ENCODE measurements at places on chromosomes 7 and 10.
A peak's percentile ranks its signal among the peaks of the same experiment; 100 is the strongest.

- no peak for DNase-seq
Observed at GRCh38 chr7:78073609-78074382, 275.2 kb downstream of the PHTF2 start.

DNA sequence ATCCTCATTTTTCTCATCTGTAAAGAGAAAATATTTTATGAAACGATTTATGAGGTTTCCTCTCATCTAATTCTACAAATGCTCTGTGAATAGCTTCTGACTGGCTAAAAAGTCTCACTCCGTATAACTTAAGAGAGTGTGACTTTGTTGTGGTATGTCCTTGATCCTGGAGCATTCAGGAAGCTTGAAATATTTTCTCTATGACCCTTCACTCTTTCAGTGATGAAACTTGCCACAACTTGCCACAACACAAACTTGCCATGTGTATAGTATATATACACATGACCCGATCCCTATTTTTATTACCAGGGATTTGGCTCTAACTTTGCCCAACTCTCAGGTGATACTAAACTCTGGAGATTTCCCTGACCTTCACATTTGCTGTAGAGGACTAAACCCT is 74.1 kb downstream of the TES start:
- no peak for DNase-seq

DNA sequence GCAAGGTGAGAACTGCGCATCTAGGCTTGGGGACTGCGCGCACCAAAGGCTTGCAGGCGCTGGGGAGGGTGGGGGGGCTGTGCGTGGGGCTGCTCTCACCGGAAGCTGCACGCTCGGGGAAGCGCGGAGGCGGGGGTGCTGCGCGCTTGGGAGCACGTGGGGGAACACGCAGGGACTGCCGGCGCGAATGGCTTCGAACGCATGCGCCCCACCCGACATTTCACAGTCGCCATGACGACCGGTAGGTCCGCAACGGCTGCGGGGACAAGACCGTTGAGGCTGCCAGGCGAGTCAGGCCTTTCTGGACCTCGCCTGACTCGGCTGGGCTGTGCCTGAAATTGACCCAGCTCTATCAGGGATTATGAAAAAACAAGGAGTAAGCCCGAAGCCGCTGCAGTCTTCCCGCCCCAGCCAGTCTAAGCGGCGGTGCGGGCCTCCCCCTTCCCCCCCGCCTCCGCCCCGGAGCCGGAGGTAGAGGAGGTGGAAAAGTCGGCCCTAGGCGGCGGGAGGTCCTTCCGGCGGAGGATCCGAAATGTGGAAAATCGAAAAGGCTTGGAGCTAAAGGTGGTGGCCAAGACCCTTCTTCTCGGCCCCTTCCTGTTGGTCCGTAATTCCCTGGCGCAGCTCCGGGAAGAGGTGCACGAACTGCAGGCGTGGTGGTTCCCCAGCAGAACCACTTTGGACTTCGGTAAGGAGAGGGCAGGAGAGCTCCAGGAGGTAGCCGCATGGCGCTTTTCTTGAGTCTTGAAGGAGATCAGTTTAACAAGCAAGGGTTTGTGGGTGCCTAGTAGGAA is 34.9 kb upstream of the STEAP1 start:
- DNase-seq, result peak; percentile 17

DNA sequence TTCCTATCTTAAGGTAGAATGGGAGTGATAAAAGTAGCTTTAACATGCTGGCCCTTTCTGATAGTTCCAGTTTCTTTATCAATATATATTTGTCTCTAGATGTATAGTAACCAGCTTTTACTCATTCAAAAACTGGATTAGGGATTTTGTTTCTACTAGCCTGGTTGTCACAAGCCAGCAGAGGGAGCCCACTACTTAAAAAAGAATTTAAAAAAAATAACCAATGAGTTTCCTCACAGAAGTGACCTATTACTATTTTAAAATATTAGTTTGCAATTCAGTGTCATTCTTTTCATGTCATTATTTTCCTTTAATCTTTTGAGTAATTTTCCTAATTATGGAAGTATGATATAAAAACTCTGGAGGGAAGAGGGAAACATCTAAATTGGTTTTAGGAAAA is 142.1 kb downstream of the PHTF2 start:
- DNase-seq, result no peak

- no peak for DNase-seq
Observed at GRCh38 chr10:74061104-74061503, 63.2 kb downstream of the VCL start.

DNA sequence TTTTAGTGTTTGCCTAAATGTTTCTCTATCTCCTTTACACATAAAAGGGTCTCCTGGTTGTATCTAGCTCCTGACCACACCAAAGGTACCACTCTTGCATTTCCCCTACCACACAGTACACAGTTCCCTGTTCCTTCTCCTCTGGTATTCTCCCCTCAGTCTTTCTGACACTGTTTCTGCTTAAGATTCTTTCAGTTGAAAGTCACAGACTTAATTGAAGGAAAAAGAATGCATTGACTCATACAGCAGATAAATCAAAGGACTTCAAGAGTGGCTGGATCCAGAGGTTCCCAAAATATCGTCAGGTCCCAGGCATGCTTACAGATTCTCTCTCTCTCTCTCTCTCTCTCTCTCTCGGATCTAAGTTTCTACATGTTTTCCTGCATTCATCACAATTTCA is 185.6 kb upstream of the LRGUK start:
- no peak for DNase-seq

GRCh38 chr10:85761906-85762445 is 604.6 kb downstream of the GRID1 start:
- DNase-seq, result no peak

DNA sequence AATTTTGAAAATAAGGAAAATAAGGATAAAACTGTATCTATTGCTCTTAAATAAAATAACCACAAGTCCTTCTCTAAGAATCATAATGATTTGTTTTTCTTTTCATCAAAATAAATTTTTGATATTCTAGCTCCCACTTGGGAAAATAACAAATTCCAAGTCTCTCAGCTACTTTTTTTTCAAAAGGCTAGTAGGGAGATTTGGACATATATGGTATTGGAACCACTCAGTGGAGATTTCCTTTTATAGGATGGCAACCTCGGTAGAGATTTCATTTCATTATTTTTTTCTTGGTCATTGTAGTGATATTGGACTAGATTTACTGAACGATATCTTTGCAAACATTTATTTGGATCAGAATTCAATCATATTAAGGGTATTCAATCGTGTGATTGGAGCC is 69.5 kb upstream of the PRKG1 start:
- DNase-seq, result no peak

DNA sequence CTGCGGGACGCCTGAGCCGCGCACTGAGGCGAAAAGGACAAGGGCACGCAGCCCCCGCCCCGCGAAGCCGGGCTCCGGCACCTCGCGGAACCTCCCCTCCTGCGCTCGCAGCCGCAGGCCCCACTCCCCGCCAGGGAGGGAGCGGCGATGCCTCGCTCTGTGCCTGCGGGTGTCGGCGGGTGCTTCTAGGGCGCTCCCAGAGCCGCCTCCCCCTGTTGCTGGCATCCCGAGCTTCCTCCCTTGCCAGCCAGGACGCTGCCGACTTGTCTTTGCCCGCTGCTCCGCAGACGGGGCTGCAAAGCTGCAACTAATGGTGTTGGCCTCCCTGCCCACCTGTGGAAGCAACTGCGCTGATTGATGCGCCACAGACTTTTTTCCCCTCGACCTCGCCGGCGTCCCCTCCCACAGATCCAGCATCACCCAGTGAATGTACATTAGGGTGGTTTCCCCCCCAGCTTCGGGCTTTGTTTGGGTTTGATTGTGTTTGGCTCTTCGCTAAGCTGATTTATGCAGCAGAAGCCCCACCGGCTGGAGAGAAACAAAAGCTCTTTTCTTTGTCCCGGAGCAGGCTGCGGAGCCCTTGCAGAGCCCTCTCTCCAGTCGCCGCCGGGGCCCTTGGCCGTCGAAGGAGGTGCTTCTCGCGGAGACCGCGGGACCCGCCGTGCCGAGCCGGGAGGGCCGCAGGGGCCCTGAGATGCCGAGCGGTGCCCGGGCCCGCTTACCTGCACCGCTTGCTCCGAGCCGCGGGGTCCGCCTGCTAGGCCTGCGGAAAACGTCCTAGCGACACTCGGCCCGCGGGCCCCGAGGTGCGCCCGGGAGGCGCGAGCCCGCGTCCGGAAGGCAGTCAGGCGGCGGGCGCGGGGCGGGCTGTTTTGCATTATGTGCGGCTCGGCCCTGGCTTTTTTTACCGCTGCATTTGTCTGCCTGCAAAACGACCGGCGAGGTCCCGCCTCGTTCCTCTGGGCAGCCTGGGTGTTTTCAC is 519 bp downstream of the ITGB8 start:
- DNase-seq, result no peak

GRCh38 chr10:106573106-106573505 is 591.4 kb downstream of the SORCS1 start:
- DNase-seq, result no peak

- DNase-seq, result no peak
Observed at GRCh38 chr10:131569851-131570715, 258.6 kb upstream of the TCERG1L start.

- no peak for DNase-seq
Observed at GRCh38 chr7:23100697-23101096, 4.9 kb upstream of the KLHL7 start.

DNA sequence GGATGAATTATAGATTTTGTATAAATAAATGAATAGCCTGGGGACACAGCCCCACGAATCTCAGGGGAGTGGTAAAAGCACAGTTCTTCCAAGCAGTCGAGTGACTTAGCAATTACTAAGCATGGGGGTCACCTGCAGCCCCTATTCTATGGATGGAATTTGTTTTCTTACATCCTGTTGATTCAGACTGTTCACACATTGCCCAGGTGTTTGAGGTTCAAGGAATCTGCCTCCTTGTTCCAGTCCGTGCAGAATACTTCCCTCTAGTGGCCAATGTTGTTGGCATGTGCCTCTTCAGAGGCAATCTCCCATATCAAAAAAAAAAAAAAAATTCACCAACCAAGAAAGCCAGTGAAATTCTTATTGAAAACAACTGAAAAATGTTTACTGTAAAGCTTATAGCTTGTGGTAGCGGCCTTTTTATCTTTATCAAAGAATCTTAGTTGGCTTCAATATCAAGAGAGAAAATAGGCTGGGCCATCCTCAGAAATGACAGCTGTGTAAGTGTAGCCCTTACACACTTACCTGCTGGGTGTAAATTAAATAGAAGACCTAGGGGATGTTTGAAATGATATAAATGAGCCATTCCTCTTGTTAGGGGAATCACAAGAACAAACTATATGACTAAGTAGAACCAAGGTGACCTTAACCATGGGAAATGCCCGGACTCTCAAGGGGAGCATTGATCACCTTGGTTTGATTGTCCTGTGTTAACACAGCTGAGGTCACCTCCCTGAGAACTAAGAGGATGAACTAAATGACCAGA is 7.8 kb downstream of the LIPM start:
- DNase-seq, result no peak
